Stimulated activated CD4-positive, alpha-beta T cell treated with anti-CD3 and anti-CD28 coated beads, Interleukin-1b, Interleukin-23, amount 100 ng/mL, for 1 hour (primary cell): ENCODE measurements at places on chromosomes 4 and X.

GRCh38 chr4:123939621-123940020, 543.0 kb downstream of the SPRY1 start:
- DNase-seq, result no peak

GRCh38 chr4:27861381-27861787, 1000.7 kb downstream of the STIM2 start:
- no peak for DNase-seq

GRCh38 chr4:86891762-86892635, at the start of gene C4orf36:
Gene C4orf36 (minus strand): TSS chr4:86892422. CDS start chr4:86891520, 902 bp downstream.
- no peak for DNase-seq

DNA sequence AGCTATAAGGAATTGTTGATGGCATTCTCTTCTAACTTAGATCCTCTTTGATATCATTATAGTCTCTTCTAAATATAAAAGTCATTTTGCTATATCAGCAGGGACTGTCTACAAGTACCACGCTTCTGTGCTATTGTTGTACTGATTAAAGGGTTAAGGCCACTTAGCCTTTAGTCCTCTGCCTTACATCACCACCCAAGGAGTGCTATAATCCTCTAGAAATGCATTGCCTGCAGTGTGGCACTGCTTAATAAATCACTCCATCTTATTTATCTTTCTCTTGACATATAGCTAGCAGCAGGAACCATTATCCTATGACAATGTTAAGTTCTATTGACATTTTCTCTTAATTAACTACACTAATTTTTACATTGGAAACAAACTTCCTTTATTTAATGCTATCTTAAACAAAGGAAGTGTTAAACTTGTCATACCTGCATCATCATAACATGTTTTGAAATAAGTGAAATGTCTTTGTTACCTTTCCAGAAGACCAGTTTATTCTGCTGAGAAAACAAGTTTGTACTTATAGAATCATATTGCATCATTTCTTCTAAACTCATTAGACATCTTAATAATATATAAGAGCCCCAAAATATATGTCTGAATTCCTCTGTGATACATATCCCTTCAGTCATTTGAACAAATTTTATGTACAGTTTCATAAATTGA, 360.9 kb upstream of the ATOH1 start:
- no peak for DNase-seq

- no peak for DNase-seq
Observed at GRCh38 chr4:61446941-61447340, 246.8 kb downstream of the ADGRL3 start.
